ENCODE measurements at places on chromosomes 1 and 21.

DNA sequence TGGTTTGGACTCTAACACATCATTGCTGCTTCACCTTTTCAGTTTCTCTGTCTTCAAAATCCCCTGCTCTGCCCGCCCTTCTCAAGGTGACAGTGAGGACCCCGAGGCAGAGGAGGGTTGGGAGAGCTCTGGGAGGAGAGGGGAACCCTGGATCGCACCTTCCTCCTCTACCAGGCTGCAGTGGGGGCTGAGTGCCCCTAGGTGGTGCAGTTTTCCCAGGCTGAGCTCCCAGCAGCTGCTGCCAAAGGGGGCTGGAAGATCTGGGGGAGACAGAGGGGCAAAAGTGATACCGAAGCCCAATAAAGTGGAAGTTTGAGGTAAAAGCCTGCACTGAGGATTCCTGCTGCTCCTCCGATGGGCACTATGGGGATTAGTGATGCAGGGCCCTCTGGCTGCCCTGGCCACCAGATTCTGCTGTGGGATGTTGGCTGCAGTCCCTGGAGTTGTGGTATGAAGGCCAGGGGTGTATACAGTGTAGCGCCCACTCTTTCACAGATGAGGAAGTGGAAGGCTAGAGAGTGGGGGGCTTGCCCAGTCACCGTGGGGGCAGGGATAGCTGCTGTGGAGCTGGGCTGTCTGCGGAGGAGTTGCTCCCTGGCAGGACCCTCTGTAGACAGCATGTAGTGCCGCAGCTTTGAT, 40.7 kb upstream of the SCMH1 start:
- DNase-seq = no peak

DNA sequence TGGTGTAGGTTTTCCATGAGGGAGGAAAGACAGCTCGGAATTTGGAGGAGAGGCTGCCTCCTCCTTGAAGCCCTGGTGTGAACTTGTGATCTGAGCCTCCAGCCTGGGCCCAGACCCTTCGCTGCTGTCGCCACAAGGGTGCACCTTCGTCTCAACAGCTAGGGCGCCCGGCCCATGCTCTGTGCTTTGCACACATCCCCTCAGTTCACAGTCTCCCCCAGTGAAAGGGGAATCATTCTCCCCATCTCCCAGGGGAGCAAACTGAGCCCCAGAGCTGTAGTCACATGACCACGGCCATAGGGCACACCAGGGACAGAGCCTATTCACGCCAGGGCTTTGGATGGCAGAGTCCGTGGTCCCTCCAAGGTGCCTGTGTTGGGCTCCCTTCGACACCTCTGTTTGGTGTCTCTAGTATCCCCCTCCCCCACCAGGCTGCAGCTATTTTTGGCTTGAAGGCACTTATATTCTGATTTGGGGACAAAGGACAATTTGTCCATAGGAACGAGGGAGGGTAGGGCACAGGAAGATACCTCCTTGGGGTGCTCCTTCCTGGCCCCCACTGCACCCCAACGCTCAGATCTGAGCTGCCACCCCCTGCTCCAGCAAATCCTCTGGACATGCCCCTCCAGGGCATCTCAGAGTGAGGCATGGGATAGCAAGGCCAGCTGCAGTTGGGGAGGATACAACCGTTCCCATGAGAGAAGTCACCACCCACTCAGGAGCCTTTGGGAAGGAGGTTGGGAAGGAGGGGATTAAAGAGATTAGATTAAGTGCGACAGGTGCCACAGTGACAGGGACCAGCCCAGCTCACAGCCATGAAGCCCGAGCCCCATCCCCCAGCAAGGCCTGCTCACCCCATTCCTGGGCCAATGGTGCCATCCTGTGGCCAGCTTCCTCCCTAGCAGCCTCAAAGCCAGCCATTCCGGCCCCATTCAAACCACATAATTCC, 15.7 kb downstream of the MATN1 start:
- DNase-seq = no peak

GRCh38 chr1:48930011-48930410, 153.3 kb upstream of the BEND5 start:
- DNase-seq = no peak

DNA sequence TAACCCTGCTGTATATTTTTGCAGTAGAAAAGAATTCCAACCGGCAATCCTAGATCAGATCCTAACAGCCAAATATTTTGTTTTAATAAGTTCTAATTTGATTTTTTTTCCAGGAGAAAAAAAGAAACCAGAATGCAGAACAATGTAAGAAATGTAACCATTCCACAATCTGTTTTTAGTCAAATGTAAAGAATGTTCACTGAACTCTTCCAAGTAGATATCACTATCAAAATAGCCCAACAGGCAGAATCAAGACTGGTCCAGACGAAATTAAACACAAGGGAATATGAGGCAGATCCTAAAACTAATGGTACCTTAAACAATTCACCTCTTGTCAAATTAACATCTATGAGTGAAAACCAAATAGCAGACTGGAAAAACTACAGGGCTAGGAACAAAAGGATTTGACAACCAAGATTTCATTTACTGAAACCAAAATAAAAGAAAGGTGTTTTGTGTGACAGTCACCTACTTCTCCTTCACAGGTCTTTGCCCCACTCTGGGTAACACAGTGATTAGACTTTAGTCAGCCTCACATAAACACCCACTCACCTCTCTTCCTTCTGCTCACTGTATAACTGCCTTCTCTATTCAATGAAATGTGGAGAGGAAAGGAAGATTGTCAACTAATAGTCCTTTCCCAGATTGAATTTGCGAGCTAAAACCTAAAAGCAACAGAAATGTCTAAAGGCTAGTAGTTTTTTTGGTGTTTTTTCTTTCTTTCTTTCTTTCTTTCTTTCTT, 137.9 kb downstream of the FAF1 start:
- DNase-seq = no peak

DNA sequence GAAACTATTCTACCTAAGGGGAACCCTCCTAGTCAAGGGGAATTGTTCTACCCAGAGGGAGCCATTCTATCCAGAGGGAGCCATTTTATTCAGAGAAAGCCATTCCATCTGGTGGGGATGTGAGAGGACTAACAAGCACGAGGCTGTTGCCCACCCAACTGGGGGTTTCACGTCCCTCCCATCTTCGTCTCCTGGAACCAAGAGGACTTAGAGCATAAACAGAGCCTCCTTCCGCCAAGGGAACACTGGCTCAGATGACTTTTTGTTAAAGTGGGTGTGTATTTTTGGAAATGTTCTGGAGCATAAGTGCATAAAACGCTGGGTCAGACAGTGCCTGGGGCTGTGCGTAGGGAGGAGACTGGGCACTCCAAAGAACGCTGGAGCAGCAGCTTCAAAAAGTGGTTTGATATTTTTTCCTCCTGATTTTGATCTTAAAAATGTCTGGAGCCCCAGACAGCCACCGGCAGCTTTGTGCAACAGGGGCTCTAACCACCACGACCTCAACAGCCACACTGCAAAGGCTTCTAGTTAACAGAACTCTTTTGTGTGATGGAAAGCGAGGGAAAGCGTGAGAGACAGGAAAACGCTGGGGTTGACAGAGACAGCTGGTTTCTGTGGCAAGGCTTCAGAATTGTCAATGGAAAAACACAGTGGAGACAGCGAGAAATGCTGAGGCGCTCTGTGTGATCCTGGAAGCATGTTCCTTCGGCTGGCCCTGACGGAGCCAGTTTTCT, 363.6 kb upstream of the CAMK1G start:
- no peak for DNase-seq

Measured in AG04450 (cell line).